ENCODE measurements at places on chromosomes 1 and 21.

- DNase-seq, result no peak
These were observed 49.6 kb downstream of the ANGPTL1 start for GRCh38 chr1:178821134-178821866.

- DNase-seq, result no peak
These were observed 166.4 kb downstream of the RUNX1 start for GRCh38 chr21:34882719-34883131.

- no peak for DNase-seq
These were observed 71.7 kb upstream of the WDR26 start for GRCh38 chr1:224506141-224506814.

DNA sequence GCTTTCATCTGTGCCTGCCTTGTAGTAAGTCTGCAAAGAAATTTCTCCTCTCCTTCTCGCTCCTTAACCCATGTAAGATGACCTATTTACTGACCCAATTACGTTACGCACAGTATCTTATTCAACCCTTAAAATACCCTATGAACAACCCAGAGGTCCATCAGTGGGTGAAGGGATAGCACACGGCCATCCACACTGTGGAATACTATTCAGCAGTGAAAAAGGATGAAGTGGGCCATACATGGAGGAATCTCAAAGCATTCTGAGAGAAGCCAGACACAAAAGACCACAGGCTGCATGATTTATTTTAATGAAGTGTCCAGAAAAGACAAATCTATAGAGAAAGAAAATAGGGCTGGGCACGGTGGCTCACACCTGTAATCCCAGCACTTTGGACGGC lies 23.8 kb upstream of the RSPO1 start:
- no peak for DNase-seq

DNA sequence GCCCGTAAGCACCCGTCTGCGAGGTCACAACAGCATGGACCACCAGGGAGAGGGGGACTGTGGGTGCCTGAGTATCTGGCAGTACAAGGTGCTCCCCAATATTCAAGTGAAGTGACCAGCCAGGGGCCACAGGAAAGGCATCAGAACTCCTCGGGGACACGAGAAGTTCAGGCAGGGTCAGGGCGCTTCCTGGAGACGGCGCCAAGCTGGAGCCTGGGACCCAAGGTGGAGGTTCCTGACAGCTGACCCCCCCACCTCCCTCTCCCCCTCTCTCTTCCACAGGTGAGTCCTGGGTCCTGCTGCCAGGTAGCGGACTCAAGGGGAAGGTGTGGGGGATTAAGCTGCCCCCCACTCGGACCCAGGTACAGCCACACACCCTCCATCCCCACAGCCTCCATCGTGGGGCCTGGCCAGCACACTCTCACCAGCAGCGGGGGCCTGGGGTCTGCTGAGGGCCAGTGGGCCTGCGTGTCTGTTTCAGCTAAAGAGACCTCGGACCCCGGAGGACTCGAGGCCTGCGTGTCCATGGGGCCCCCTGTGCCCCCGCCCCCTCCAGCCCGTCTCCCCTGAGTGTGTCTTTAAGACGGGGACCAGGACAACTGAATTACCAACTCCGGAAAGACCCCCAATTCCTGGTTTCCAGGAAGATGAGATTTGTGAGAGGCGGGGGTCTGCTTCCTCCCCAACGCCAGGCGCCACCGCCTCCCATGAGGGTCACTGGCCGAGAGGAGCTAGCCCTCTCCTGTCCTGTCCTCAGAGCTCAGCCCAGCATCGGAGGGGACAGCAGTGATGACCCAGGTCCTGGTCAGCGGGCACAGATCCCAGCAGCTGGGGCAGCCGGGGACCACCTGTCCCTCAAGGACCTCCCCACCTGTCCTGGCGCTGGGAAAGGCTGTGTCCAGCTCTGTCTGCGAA lies 6.2 kb downstream of the TNFRSF18 start:
- DNase-seq, result no peak

GRCh38 chr1:215544566-215544965 lies 22.5 kb upstream of the KCTD3 start:
- no peak for DNase-seq

DNA sequence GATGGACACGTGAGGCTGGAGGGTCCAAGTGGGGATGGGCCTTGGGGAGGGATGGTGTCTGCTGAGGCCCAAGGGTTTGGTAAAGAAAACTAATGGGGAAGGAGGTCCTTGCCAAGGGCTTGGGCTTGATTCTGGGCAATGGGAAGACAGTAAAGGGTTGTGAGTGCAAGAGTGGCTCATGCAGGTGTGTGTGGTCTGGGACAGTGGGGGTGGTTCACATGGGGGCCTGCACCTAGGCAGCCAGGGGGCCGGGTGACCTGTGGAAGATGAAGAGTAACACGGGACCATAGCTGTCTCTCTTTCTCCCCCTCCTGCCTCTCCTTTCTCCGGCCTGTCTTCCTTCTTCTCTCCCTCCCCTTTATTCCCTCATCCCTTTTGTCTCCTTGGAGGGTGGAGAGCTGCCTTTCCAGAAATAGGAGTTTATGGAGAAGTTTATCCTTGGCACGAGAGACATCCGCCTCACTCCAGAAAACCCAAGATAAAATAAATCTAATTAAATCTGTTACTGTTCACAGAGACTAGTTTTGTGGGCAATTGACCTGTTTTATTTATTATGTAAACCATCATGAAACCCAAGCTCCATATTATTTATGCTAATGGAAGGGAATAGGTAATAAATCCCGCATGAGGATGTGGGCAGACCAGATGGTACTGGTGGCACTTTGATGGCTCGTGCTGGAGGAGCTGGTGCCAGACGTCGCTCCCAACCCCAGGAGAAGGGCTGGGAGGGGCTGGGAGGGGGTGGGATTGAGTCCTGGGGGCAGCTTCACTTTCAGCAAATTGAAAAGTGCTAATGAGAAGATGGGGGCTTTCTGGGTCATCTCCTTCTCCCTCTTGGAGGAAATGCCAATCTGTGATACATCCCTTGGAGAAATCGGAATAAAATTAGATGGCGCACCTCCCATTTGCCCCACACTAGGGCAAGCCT lies 272.9 kb upstream of the CSF3R start:
- DNase-seq, result no peak

DNA sequence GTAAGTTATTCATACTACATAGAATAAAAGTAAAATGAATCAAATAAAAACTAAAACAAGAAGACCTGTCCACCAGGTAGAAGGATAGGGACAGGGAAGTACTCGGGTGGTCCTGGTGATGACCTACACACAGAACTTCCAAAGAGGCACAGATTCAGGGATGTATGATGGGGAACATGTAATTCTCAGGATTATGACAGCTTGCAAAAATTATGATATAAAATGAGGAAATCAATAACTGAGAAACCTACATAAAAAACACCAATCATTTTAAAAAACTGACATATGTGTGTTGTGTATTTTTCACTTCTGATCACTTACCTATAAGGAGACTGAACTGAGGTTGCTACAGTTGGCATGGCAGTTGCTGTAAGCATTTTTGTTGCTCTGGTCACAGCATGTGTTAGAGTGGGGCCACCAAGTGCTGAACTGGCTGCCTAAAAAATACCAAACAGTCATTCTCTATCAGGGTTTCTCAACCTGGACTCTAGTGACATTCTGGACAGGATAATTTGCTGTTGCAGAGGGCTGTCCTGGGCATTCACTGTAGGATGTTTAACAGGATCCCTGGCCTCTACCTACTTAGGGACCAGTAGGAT lies 73.8 kb downstream of the USP24 start:
- no peak for DNase-seq

DNA sequence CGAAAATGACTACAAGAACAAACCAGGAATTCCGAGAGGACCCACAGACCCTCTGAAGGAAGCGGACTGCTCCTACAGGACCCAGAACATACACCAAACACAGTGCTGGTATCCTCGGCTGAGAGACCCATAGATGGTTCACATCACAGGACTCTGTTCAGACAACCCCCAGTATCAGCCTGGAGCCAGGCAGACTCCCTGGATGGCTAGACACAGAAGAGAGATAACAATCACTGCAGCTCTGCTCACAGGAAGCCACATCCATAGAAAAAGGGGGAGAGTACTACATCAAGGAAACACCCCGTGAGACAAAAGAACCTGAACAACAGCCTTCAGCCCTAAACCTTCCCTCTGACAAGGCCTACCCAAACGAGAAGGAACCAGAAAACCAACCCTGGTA lies 434.0 kb upstream of the NR5A2 start:
- DNase-seq, result no peak

DNA sequence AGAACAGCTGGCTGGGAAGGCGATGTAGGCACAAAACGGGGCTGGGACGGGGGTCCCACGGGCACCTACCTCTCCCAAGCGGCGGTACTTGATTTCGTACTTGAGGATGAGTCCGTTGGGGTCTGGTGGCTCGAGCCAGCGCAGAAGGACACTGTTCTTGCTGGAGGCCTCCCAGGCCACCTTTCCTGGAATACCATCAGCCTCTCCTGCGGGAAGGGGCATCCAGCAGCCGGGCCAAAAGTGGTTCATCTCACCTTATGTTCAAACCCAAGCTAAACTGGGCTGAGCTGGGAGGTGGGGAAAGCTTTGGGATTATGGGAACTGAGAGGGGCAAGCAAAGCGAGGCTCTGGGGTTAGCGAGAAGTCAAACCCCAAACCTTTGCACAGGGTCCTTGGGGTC lies 14.3 kb downstream of the INSRR start:
- DNase-seq, result no peak

DNA sequence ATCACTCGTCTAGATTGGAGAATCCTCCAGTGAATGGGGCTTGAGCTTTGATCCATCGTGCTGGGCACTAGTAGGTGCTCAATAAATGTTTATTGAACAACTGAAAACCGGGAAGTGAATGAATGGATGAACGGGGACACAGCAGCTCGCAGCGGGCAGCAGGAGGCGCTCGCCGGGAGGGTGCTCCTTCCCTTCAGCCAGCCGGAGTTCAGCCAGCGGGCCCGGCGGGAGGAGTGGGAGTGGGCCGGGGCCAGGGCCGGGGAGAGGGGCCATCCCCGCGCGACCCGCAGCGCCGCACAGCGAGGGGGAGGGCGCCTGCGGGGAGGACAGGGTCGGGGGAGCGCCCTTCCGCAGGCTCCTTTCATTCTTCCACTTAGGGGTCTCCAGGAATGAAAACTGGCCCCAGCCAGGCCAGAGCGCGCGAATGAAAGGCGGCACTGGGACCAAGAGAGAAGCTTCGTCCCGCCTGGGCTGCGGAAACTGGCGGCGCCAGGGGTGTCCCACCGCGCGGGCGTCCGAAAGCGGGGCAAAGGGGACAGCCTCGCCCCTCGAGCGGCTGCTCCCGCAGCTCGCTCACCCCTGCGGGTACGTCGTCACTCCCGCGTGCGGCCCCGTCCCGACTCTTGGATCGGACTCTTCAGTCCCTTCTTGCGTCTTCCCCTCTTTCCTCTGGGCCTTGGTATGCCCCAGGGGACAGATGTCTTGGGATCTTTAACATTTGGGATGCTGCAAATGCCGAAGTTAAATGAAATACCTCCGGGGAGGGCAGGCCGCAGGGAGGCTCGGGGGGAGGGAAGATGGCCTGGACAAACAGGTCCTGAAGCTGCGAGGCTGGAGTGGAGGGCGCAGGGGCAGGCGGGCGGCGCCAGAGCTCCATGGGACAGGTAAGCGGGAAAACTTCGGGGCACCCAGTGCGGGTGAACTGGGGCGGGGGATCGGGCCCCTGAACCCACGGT lies 3.6 kb upstream of the INAVA start:
- DNase-seq, result no peak

DNA sequence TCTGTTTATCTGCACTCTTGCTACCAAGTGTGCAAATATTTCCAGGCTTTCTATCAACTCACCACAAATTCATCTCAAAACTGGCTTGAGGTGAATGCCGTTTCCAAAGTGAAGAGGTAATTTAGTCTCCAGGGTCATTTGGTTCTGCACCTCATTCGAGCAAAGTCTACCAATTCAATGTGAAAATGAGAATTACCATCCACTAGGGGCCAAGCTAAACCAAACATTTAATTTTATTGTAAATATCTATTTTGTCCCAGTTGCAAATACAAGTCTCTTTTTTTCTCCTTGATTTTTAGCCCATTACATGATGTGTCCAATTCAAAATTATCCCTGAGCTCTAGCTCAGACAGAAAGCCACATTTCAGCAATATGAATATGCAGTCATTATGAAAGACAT lies 152.3 kb upstream of the PTBP2 start:
- DNase-seq, result no peak

- no peak for DNase-seq
These were observed 1.4 kb downstream of the NUCKS1 start for GRCh38 chr1:205748403-205749233.

DNA sequence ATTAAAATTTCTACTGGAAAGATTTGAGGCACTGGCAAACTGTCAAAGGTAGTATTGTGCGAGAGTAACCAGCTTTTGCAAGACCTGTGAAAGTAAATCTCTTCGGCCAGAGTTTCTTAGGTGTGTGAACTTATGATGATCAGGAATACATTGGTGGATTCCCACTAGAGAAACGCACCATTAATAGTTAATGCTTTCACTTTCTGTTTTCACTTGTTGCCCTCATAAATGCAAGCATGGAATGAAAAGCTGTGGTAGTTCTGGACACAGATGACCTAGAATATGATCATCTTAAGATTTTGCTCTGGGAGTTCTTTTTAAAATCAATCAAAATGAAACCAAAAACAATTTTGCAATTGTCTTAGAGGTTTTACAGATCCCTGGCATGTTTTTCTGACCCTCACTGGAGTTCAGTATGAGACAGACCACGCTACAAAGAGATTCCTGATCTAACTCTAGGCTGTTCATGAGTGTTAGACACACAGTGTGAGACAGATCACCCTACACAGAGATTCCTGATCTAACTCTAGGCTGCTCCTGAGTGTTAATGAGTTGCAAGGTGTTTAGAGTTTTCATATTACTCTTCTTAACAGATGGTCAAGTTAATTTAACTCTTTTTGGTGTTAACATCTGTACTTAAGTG lies 98.8 kb downstream of the SDCCAG8 start:
- DNase-seq, result no peak

DNA sequence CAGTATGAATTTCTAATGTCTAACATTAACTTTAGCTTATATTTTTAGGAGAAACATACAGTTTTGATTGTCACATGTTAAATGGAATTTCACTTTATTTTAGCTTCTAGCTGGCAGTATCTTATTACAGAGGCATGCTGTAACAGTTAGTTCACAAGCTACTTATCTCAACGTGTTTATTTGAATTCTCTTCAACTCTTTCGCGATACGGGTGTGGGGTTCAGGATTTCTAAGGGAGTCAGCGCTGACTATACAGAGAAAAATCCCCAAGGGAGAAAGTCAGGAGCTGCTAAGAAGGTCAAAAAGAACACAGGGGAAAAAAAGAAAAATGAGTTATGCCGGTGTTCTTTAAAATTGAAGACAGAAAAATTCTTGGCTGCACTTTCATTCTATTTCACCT lies 296.2 kb downstream of the VAV3 start:
- no peak for DNase-seq

DNA sequence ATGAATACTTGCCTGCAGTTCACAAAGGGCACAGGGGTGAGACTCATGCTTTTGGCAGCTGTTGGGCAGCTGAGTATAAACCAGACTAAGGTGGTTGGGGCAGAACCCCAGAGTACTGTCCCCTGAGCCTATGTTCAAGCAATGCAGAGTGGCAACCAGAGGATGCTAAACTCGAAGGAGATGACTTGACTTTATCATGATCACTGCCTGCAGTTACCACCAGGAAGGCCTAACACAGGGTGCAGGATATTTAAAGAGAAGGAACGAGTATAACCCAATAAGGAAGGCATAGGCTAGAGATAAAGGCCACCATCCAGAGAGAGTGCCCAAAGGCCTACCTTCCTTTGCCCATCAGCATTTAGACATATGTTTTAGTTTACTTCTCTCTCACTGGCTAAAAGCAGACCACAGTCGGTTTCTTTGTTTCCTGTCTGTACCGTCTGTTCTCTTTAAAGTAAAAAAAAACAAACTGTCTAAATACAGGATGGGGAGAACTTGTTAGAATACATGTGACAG lies 83.3 kb downstream of the MPZL1 start:
- no peak for DNase-seq

GRCh38 chr21:46154955-46155513 lies 345 bp downstream of the FTCD start:
- no peak for DNase-seq

Data from stimulated activated CD8-positive, alpha-beta memory T cell treated with anti-CD3 and anti-CD28 coated beads, Interleukin-15, amount 100 ng/mL, for 1 hour (primary cell).